ENCODE measurements at places on chromosomes 6 and 20.

DNA sequence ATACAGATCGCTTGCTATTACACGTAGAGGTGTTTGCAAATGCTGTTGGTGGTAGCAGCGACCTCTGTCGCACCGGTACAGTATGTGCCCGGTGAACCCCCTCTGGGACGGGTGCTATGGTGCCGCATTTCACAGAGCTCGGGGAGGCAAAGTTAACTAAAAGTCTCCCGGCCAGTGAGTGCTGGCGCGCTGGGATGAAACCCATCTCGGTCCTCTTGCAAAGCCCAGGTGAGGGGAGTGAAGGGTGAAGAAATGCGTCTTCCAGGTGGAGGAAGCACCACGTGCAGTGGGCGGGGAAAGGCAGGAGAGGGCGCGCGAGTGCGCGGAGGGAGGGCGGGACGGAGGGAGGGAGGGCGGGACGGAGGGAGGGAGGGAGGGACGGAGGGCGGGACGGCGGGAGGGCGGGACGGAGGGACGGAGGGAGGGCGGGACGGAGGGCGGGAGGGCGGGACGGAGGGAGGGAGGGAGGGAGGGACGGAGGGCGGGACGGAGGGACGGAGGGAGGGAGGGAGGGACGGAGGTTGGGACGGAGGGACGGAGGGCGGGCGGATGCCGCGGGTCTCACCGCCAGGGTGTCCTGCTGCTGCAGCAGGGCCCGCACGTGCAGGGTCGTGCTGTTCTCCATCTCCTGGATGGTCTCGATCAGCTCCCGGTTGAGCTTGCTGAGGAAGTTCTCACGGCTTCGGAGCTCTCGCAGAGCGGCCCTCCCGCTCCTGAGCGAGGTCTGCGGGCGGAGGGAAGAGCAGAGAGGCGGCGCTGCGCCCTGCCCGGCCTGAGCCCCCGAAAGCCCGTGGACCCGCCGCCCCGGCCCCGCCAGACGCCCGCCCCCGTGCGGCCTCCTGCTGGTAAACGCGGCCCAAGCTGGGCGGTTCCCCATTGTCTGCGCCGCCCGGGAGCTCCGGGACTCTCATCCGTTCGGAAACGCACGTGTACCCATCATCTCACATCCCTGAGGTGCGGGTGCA lies 11.7 kb downstream of the C20orf96 start:
- no peak for DNase-seq

- DNase-seq, result no peak
These were observed 29.0 kb downstream of the HNF4A start for GRCh38 chr20:44384423-44385027.

DNA sequence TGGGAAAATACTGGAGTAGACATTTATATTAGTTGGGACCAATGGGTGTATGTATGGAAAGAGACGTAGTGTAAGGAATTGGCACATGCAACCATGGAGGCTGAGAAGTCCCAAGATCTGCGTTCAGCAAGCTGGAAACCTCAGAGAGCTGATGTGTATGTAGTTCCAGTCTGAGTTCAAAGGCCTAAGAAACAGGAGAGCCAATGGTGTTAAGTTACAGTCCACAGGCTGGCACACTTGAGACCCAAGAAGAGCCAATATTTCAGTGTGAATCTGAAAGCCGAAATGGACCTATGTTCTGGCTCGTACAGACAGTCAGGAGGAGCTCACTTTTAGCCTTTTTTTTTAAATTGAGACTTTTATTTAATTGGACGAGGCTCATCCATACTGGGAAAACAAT lies 244.2 kb downstream of the CDKAL1 start:
- DNase-seq, result no peak

GRCh38 chr6:137116807-137117206 lies 56.6 kb downstream of the IL22RA2 start:
- DNase-seq, result no peak

DNA sequence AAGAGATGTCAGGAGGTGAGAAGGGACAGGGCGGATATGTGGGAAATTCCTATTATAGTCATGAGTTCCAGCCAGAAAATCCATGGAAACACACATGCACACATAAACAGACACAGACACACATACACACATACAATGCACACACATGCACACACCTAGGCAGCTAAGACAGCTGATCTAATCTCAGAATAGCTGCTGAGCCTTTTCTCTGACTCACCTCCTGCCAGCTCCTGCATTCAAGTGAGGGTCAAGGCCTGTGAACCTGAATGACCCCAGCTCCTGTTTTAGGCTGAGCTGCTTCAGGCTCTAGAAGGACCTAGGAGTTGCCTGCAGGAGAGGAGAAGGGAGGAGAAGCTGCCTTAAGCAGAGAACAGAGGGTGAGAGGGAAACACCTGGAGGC lies 21.6 kb upstream of the RAET1L start:
- DNase-seq, result no peak

- no peak for DNase-seq
These were observed 108.1 kb downstream of the ERMARD start for GRCh38 chr6:169859401-169859977.

DNA sequence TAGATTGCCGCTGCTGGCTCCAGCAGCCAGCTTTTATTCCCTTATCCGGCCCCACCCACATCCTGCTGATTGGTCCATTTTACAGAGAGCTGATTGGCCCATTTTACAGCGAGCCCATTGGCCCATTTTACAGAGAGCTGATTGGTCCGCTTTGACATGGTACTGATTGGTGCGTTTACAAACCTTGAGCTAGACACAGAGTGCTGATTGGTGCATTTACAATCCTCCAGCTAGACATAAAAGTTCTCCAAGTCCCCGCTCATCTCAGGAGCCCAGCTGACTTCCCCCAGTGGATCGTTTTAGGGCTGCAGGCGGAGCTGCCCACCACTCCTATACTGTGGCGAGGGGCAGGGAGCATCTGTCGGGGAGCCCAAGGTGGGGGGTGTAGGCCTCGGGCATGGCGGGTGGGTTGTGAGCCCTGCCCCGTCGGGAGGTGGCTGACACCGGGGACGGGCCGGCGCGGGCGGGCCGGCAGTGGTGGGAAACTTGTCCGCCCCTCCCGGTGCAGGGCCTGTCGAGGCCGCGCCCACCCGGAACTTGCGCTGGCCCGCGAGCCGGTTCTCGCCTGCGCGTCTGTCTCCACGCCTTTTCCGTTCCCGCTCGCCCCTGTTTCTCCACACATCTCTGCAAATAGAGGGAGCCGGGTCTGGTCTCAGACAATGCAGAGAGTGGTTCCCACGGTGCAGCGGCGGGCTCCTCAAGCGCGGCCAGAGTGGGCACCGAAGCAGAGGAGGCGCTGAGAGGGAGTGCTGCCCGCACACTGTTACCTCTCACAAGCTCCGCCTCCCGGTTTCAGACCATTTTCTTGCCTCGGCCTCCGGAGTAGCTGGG lies 86.1 kb upstream of the STMND1 start:
- DNase-seq, result no peak

DNA sequence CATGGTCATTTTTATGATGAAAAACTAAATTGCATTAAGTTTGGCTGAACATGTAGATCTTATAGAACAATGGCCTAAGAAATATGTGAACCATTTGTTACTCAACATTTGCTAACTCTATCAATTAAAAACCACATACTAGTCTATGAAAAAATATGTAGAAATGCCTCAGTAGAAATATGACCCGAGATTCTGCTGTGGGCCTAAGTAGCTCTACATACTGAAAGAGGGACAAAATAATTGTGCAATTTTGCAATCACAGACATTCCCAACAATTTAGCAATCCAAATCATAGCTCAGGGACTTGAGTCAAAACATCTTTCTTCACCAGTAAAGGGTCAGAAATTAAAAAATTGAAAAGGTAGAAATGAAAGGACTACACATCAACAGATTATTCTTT lies 619.0 kb downstream of the FRK start:
- no peak for DNase-seq

- no peak for DNase-seq
These were observed 91.3 kb upstream of the MPC1 start for GRCh38 chr6:166473886-166474571.

- no peak for DNase-seq
These were observed 109.7 kb downstream of the AGPAT4 start for GRCh38 chr6:161164182-161164625.

DNA sequence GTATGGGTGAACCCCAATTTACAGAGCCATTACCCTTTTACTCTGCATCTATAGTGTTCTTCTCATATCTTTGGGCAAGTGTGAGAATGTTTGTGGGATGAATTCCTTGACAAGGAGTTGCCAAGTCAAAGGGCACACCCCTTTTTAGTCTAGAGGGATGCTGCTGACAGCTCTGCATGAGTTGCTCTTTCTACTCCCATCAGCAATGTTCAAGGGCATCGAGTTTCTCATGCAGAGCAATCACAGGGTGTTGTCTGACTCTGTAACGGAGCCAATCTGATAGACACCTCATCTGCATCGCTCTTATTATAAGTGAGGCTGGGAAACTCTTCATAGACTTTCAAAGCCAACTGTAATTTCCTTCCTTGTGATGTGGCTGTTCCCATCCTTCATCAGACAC lies 77.4 kb downstream of the EDN3 start:
- DNase-seq, result no peak

DNA sequence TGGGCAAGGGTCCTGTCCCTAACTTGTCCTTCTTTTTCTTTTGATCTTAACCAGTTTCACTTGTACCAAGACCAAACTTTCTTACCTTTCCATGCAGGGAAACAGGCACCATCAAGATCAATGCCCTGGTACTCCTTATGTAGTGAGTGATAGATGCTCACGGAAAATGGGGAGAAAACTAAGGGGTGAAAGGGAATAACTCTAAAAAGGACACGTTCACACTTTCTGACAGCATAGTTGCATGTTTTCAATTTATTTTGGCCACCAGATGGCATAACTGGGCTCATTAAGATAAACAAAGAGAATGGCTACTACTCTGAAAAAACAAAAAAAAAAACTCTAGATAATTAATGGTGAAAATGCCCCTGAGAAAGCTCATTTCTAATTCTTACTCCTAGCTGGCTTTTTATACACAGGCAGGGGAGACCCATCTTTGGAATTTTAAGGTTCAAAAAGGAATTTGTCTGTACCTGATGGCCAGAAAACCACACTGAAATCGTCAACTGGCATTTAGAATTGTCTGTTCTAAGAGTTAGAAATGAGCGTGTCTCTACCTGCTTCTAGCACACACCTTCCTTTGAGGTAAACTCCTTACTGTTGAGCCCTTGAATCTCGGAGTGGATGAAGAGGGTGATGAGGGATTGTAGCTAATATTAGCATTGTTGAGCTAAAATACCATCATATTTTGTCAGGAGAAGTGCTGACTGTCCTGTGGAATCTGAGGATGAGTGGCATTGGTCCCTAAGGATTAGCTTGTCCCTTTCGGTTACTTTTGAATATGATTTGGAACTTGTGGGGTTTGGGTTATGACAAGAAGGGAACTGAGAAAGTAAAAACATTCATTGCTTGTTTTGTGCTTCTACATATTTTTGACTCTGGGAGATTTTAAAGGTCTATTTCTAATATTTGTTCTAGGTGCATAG lies 62.2 kb upstream of the DDR1 start:
- DNase-seq, result no peak

DNA sequence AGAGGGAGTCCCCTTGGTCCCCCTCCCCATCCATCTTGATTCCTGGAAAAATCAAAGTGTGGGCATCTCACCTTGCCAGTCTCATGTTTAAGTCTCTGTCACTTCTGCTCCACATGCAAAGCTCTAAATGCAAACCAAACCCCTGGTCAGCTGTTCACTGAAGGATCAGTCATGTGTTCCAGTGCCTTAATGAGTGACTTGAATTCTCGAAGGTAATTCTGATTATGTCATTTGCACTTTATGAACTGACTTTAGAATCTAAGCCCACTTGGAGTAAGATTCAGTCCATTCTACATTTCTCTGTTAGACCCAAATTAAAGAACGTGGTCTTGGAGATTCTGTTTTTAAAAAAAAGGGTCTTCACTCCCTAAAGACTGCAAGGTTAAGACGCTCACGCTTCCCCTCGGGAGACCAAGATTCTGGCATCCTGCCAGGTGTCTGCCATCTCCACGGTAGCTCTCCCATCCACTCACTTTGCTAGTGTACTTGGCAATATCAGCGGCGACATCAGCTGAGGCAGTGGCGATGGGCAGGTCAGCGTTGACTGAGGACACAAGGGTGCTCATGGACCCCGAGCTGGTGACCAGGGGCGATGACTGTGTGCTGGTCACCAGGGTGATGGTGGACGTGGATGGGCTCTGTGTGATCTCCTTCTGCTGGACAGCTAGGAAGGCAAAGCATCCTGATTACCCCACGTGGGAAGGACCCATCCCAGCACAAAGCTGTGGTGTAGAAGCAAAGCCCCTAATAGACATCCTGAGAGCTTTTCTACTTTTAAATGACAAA lies 120.5 kb downstream of the ZMYND8 start:
- no peak for DNase-seq

- DNase-seq, result no peak
These were observed 123.0 kb downstream of the AIG1 start for GRCh38 chr6:143183666-143184065.

DNA sequence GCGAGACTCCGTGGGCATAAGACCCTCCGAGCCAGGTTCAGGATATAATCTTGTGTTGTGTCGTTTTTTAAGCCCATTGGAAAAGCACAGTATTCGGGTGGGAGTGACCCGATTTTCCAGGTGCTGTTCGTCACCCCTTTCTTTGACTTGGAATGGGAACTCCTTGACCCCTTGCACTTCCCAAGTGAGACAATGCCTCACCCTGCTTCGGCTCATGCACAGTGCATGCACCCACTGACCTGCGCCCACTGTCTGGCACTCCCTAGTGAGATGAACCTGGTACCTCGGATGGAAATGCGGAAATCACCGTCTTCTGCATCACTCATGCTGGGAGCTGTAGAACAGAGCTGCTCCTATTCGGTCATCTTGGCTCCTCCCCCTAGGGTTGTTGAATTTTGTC lies 307.7 kb upstream of the DEFB115 start:
- no peak for DNase-seq

- no peak for DNase-seq
These were observed 127.4 kb downstream of the CD24 start for GRCh38 chr6:106847116-106847515.

- no peak for DNase-seq
These were observed 1588.0 kb downstream of the GRIK2 start for GRCh38 chr6:102981490-102982015.

- no peak for DNase-seq
These were observed 34.7 kb downstream of the KAT14 start for GRCh38 chr20:18172379-18172778.
